ENCODE measurements at places on chromosomes 11 and 22.

DNA sequence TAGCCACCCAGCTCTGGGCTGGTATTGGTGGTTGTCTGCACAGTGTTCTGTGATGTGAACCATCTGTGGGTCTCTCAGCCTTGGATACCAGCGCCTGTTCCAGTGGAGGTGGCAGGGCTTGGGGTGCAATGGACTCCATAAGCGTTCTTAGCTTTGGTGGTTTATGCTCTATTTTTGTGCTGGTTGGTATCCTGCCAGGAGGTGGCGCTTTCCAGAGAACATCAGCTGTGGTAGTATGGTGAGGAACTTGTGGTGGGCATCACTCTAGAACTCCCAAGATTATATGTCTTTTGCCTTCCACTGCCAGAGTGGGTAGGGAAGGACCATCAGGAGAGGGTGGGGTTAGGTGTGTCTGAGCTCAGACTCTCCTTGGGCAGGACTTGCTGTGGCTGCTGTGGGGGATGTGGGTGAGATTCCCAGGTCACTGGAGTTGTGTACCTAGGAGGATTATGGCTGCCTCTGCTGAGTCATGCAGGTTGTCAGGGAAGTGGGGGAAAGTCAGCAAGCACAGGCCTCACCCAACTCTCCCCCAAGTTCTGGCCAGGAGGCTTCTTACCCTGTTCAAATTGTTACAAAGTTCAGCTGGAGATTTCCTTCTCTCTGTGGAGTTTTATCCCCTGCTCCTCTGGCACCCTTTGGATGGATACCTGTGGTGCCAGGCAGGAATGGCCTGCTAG lies 47.2 kb downstream of the MRGPRX2 start:
- DNase-seq, result no peak

- DNase-seq, result no peak
Measured at GRCh38 chr11:96113193-96113681, 189.3 kb upstream of the MTMR2 start.

- DNase-seq, result no peak
Measured at GRCh38 chr22:36065775-36066544, 37.3 kb upstream of the RBFOX2 start.

DNA sequence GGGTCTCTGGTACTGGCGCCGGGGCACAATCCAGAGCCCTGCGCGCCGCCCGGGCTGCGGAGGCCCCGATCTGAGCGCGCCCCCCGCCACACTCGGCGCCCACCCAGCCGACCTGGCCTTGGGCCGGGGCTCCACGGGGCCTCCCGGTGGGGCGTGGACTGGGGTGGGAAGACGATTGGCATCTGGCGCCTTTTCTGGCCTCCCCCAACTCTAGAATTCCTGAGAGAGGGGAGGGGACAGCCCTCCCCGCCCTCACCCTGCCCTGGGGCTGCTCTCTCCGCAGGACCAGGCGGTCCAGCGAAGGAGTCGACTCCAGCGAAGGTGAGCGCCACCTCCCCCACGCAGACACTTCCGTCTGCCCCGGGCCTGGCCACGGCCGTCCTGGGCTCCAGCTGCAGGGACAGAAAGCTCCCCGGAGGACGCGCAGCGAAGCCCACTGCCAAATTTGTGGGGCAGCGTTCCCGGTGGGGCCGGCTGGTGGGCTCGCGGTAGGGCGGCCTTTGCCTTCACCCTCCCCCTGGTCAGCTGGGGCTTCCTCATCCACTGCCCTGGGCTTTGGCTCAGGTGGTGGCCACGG lies 593 bp downstream of the SSH3 start:
- DNase-seq, result no peak

DNA sequence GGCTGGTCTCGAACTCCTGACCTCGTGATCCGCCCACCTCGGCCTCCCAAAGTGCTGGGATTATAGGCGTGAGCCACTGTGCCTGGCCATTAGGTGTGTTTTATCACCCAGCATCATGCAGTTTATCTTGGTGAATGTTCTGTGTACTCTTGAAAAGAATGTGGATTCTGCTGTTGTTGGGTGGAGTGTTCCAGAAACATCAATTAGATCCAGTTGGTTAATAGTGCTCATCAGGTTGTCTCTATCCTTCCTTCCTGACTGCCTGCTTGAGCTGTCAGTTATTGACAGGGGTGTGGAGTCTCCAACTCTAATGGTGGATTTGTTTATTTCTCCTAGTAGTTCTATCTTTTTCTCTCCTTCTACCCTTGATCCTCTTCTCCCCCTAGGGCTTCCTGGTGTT lies 30.2 kb upstream of the PPP6R3 start:
- no peak for DNase-seq

DNA sequence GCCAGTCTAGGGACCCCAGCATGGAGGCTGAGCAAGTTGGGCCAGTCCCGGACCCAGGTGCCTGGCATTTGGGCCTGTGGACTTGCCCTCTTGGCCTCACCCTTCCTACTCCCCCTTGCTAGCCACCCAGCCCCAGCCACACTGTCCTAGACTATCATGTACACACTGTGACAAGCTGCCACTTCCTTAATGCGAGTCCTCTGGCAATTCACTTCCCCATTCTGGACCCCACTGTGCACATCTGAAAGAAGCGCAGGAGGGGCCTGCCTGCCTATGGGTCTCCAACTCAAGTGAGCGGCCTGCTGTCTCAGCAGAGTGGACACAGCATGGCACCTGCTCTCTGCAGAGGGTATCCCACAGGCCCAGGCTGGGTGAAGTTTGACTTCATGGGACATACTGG lies 68.5 kb upstream of the LMO1 start:
- DNase-seq, result no peak

GRCh38 chr11:48079596-48079995 lies 99.2 kb downstream of the PTPRJ start:
- DNase-seq, result no peak

- no peak for DNase-seq
Measured at GRCh38 chr11:18698341-18699268, at the start of gene TMEM86A. TMEM86A (plus strand) TSS chr11:18698779; CDS start chr11:18698887, 108 bp downstream.

- DNase-seq, result no peak
Measured at GRCh38 chr22:38549101-38549894, 20.7 kb downstream of the DMC1 start.

GRCh38 chr11:124758355-124759265 lies 3.5 kb downstream of the ESAM start:
- no peak for DNase-seq

- no peak for DNase-seq
Measured at GRCh38 chr11:74220376-74220775, 49.3 kb downstream of the PPME1 start.

GRCh38 chr22:26981111-26981510 lies 323.7 kb downstream of the MIAT start:
- no peak for DNase-seq

- no peak for DNase-seq
Measured at GRCh38 chr11:22778642-22779041, 51.0 kb downstream of the SVIP start.

GRCh38 chr22:39266398-39267030 lies 21.7 kb upstream of the PDGFB start:
- no peak for DNase-seq

- no peak for DNase-seq
Measured at GRCh38 chr22:36228944-36229343, 10.4 kb downstream of the APOL2 start.

GRCh38 chr22:39110631-39111561 lies 13.9 kb downstream of the APOBEC3H start:
- DNase-seq, result no peak

DNA sequence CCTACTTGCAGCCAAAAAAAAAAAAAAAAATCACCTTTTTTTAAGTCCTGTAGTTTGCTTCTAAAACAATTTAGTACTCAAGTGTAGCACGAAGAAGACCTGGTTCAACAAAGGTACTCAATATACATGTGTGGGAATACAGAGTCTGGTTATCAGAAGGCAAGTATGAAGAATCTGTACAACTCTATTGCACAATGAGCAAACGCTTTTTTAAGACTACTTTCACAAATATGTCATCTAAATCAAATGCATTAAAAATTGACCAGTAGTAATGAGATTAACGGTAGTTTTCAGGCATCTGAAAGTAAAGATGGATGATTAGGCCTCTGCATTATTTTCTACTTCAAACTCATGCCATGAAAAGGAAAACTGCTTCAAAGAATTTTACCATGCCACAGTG lies 9.5 kb downstream of the CHORDC1 start:
- no peak for DNase-seq

GRCh38 chr22:35684270-35684700 lies 33.4 kb upstream of the APOL5 start:
- DNase-seq, result no peak

DNA sequence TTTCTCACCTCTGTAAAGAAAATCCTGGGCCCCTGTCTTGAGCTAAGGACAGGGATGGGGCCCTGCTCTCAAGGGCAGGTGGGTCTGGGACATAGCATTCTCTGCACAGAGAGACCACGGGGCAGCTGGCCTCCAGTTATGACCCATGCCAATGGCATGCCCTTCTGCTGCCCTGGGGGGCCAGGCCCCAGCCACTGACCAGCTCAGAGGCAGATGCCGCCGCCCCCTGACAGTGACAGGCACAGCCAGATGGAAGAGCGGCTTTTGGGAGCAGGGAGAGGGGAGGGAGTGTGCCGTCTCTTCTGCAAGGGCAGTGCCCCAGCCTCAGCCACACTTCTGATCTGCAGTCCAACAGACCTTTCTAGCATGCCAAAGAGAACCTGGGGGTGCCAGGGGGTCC lies 114.8 kb upstream of the NAV2 start:
- DNase-seq, result no peak

GRCh38 chr11:105000167-105000566 lies 22.8 kb downstream of the CASP5 start:
- DNase-seq, result no peak

DNA sequence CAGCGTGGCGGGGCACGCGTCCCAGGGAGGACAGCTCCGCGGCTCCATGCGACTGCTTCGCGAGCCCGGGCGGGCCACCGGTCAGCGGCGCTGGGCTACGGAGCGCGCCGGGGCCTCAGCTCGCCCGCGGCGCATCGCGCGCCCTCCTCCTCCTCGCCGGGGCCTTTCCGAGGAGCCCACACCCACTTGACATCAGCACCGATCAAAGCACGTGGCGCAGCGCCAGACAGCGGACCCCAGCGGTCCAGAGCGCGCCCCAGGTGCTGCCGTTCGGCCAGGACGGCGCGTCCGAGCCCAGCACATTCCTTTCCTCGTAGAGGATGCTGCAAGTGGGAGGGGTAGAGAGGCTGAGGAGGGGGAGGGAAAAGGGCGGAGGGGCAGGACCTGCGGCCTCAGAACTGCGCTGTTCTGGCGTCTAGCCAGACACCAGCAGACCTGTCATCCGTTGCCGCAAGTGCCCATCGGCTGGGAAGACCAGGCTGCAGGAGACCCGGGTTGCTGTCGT lies 88.6 kb downstream of the PLEKHA7 start:
- DNase-seq, result no peak

DNA sequence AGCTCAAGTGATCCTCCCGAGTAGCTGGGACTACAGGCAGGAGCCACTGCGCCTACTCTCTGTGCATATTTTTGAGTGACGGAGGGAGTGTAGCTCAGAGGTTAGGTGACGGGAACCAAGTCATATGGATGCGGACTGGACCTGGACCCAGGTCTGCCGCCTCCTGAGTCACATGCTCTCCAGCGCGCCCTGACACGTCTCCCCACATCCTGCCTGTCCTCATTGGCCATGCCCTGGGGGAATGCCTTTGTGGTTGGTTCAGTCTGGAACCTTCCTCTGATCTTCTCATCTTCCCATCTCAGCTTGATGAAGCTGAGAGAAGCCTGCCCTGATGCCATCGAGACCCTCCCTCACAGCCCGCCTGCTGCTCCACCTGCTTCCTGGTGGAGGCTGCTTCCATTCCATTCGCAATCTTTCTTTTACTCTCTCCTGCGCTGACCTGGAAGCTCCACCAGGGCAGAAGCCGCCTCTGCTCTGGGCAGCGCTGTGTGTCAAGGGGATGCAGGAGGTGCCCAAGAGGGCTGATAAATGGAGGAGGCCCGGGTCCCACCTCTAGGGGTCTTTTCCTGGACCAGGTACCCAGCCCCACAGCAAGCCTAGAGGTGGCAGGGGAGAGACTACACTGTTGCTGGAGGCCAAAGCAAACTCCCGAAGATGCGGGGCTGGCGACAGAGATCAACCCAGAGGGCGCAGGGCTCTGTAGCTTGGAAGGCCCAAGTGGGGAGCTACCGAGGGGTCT lies 13.9 kb upstream of the BAIAP2L2 start:
- no peak for DNase-seq

- DNase-seq, result no peak
Measured at GRCh38 chr22:28031383-28031922, 112.4 kb upstream of the PITPNB start.

DNA sequence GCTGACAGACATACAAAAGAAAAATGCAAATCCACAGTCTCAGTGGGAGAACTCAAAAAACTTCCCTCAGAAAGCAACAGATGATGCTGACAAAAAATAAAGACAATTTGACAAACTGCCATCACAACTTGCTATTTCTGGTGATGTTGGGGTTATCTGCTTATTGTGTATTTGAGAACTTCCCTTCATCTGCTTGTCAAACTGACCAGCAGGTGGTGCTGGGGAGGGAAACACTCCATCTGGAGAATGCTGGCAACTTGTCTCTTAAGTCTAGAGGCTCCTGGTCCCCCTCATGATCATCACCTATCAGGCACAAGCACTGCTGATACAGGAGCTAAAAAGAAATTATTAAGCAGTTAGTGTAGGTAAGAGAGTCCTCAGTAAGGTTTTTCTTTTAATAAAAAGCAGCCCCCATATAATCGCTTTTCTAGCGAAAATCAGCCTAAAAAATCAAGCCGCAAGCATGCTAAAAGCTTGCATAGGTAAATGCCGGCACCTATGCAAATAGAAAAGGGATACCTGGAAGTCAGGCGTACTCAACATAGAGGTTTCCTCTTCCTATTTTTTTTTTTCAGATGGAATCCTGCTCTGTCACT lies 9.8 kb upstream of the FAM111B start:
- DNase-seq, result peak; percentile 27

- no peak for DNase-seq
Measured at GRCh38 chr11:74648894-74649293, 56.5 kb downstream of the POLD3 start.

DNA sequence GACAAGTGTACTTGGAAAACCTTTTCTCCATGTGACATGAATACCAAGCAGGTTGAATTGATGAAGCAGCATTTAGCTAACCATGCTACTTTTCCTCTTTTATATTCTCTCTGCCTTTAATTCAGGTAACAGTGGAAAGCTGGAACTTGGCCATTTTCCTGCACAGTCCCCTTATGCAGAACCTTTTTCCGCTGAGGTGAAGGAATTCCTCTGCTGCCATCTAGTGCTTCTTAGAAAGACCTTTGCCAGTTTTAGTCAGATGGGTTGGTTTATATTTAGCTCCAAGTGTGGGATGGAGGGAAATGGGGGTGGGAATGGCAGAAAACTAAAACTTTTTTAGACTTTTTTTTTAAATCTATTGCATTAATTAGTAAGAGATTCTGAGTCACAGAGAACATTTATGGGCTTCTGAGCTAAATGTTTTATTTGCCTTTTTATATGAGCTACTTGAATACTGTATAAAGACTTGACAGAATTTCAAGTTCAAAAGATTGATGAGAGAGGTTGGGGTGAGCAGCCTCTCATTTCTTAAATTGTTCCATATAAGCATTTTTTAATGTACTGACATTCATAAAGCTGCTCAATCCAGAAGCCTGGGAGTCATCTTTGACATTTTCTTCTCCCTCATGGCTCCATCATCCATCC lies 153.9 kb upstream of the ZC3H12C start:
- peak; percentile 74 for DNase-seq

DNA sequence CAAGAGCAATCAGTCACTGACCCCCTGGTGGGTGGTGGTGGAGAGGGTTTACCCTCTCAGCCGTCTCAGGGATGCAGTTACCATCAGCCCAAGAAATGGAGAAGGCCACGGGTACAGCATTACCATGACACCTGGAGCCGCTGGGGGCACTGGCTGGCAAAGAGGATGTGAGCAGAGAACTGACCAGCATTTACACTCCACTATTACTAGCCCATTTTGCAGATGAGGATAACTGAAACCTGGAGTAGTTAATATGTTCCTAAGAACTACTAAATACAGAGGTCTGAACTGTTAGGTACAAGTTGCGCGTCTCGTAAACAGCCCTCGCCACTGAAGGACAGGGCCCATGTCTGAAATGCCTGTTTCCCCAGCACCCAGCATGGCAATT lies 79.0 kb downstream of the TIMP3 start:
- DNase-seq, result no peak

Measured in non-pigmented ciliary epithelial cell (primary cell).